Myocyte (in vitro differentiated cells): ENCODE measurements at places on chromosomes 3 and 15.

DNA sequence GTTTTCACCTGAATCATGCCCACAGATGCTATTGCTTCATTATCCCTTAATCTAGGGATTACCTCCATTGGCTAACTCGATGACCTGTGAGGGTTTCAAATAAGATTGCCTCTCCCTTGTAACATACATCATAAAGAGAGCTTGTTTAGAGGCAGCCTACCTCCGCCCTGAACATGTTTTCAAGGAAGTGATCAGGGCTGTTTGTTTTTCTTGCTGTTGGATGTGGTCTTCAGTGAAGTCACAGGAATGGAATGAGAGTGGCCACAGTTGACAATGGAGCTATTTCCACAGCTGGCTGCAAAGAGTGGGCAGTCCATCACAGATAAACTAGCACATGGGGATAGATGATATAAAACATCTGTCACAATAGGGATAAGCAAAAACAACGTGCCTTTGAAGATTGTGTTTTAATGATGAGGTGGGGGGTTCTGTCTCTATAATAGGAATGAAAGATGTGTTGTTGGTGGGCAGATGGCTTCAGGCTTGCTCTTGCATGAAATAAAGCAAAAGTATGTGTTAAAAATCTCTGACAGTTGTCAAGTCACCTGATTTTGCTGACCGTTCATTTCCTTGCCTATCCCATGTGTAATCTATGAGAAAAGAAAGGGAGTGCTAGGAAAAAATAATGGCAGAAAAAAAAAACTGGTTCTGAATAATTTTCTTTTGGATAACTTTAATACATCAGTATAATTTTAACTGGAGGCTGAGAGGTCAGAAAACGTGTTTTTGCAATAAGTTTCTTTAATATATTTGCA, 642.3 kb downstream of the RBMS3 start:
- peak; percentile 92 for DNase-seq

DNA sequence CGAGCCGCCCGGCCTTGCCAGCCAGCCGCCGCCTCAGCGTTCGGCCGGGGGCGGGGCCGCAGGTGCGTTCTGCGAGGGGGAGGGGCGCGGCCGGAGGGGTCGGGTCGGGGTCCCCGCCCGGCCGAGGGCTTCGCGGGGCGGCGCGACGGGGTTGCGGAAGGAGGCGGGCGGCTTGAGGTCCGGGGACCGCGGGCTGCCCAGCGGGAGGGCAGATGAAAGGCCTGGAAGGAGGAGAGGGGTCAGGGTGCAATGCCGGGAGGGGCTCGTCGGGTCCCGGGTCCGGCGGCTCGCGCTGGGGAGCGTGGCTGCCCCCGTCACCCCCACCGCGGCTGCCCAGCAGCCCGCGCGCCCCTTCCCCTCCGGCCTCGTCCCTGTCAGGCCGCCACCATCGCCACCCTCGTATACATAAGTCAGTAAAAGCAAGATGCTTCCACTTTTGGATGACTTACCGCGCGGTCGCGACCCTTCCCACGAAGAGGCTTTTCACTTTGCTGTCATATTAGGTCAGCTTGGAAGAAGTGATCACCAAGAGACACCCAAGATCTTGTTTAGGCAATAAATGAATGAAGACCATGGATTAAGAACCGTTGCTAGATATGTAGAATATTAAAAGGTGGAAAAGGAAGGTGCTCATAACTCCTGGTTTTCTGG, 620 bp upstream of the ANP32A start:
- no peak for DNase-seq

DNA sequence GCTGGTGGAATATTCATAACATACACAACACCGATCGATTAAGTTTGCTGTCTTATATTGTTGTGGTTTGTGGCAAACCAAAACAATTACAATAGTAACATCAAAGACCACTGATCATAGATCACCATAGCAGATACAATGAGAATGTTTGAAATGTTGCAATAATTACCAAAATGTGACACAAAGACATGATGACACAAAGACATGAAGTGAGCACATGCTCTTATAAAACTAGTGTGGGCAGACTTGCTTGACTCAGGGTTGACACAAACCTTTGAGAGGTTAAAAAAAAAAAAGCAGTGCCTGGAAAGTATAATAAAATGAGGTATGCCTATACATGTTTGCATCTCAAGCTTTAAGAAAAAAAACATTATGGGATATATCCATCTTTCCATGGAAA, 130.3 kb downstream of the NR1I2 start:
- no peak for DNase-seq

DNA sequence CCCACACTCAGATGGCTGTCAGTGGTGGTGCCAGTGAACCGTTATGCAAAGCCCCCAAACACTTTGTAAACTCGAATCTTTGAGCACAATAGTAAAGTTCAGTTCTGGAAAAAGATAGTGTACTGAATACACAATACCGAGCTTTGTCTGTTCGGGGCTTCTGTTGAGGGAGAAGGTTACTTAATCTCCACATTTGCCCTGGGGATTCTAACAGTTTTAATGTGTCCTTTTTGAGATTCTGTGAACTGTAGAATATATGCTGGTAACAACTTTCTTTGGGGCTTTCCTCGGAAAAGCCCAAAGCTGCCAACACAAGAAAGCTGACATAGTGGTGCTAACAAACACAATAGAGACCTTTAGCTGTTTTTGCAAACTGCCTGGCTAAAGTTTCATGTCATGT, 686.5 kb downstream of the ROBO1 start:
- no peak for DNase-seq

GRCh38 chr15:42267286-42267685, 5.7 kb upstream of the GANC start:
- no peak for DNase-seq

GRCh38 chr15:72599855-72600464, 54.5 kb upstream of the GOLGA6B start:
- peak; percentile 62 for DNase-seq

- no peak for DNase-seq
These were observed 338.4 kb upstream of the C2CD4B start for GRCh38 chr15:62503451-62503850.

DNA sequence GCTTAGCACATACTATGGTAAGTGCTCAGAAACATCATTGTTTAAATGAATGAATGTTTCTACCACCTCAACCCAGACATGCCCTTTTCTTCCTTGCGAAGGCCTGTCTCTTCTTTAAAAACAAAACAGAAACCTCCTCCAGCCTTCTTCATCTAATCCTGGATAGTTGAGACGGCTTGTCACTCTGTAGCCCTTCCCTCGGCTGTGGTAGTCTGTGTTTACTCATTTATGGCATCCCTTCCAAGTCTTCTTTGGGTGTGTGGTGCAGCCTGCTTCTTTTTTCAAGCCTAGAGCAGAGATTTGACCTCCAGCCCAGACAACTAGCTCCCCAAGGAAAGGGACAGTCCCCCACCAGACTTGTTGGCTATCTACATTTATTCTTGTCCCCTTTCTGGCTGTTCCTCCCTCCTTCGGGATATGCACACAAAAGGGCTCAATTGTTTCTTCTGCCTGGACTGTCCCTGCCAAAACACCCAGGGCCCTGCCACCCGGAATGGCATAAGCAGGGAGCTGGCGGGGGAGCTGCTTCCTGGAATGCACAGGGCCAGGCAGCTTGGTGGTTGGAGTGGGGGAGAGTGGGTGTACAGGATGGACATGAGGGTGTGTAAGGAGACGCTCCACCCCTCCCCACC, 67.8 kb downstream of the ITGA11 start:
- DNase-seq: no peak

GRCh38 chr3:5464649-5465048, 277.1 kb downstream of the EDEM1 start:
- DNase-seq: no peak

GRCh38 chr3:42157540-42158538, 66.7 kb downstream of the TRAK1 start:
- DNase-seq: no peak

DNA sequence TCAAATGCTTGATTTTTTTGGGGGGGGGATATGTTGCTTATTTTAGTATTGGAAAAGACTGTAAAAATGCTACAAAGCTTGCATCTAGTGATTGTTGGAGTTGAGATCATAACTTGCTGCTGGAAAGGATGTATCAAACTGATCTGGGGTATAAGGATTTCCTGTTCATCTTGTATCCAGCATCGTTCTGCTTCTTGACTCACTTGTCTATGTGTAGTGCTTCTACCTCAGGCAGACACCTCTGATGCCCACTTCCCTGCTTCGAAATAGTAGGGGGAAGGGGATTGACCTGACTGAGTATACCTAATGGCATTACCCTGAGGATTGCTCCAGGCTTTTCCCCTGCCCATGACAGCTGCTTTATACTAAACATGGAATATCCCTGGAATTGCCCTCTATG, 42.7 kb downstream of the STT3B start:
- peak; percentile 20 for DNase-seq

GRCh38 chr3:36991147-36991546, 1.8 kb downstream of the EPM2AIP1 start:
- no peak for DNase-seq

- DNase-seq: no peak
These were observed 14.9 kb downstream of the NME9 start for GRCh38 chr3:138314751-138315150.
